T-cell (primary cell): ENCODE measurements at places on chromosomes 5 and 9. TPM values are rescaled to one million over a fixed set of nuclear protein-coding genes. Genes with fewer than 3 reads are reported as not detected.

- no peaks in the 10 kb centered on the region for H3K4me1 ChIP-seq
- no peak overlapping the region for H3K4me3 ChIP-seq
- H3K27ac ChIP-seq, result no peak overlapping the region
- peaks cover 22% of the 10 kb centered on the region for H3K27me3 ChIP-seq
Measured at GRCh38 chr5:148776780-148777179, 49.6 kb upstream of the ADRB2 start.

DNA sequence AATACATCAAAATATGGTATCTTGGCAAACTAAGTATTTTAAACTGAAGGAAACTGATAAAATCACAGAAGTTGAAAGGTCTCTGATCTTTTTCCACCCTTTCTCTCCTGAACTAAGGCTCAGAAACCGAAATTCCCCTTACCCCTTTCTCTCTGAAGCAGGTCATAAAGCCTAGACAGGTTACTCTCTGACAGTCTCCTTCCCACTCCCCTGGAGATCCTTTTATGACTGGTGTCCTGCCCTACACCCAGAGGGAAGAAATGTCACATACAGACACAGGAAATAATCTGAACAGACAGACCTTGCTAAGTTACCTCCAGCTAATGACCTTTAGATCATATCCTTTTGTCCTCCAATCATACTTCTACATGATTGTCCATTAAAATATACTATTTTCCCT lies 127.4 kb downstream of the HCN1 start:
- H3K27ac ChIP-seq, result no peak overlapping the region
- no peak for DNase-seq

The PRELID2 gene
- 0.23 TPM for total RNA-seq

DNA sequence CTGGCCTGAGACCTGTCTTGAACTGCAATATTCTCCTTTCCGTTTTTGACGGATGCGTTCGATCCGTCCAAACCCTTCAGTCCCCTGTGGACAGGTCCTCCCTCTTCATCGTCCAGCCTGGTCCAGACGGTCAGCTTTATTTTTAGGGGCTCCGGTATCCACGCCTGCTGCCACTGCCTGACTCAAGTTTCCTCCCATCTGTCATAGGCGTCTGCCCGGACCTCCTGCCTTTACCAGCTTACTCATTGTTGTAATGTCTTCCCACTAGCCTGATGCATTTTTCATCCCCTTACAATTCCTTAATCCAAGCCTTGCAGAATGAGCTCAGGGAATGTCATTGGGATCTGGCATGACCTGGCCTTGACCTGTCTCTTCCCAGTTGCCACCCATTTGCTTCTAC lies 145.8 kb downstream of the TENT4A start:
- no peaks in the 10 kb centered on the region for H3K36me3 ChIP-seq
- H3K27me3 ChIP-seq, result no peaks in the 10 kb centered on the region
- no peak overlapping the region for H3K27ac ChIP-seq
